ENCODE measurements at places on chromosomes 2 and 18. TPM values are rescaled to one million over a fixed set of nuclear protein-coding genes. Genes with fewer than 3 reads are reported as not detected.

LRRC30 gene
- not detected for total RNA-seq

C18orf54 gene
- total RNA-seq = 3.6 TPM

CAMKMT gene
- 5.7 TPM for total RNA-seq

CCBE1 gene
- 8.3 TPM for total RNA-seq

FASTKD2 gene
- total RNA-seq = 33.4 TPM

CD8A gene
- total RNA-seq = 0.29 TPM

RGPD3 gene
- total RNA-seq = 0.19 TPM

C18orf63 gene
- total RNA-seq = not detected

SKOR2 gene
- total RNA-seq = not detected

C2orf81 gene
- total RNA-seq = 2.8 TPM

PSMA8 gene
- total RNA-seq = not detected

SERPINB10 gene
- not detected for total RNA-seq

LBX2 gene
- total RNA-seq = 4.0 TPM

AKAIN1 gene
- total RNA-seq = not detected

ZEB2 gene
- 4.6 TPM for total RNA-seq

SANBR gene
- total RNA-seq = 12.1 TPM

CCL20 gene
- total RNA-seq = 4.4 TPM

CD207 gene
- total RNA-seq = not detected

EGR4 gene
- total RNA-seq = 0.28 TPM

GALNT3 gene
- total RNA-seq = not detected

ASTL gene
- total RNA-seq = not detected

ACOXL gene
- total RNA-seq = not detected

DSC3 gene
- total RNA-seq = 1.8 TPM

GAREM2 gene
- total RNA-seq = 9.7 TPM

RAD51AP2 gene
- not detected for total RNA-seq

CDK15 gene
- total RNA-seq = not detected

DNAH7 gene
- total RNA-seq = 0.76 TPM

MSH2 gene
- 43.8 TPM for total RNA-seq

IL36RN gene
- total RNA-seq = 0.06 TPM

NAT8 gene
- not detected for total RNA-seq

FAM117B gene
- 2.3 TPM for total RNA-seq

CAPN14 gene
- total RNA-seq = not detected

ANKRD23 gene
- total RNA-seq = 1.0 TPM

RPRD1A gene
- 22.3 TPM for total RNA-seq

INPP4A gene
- 8.8 TPM for total RNA-seq

SULT1C3 gene
- not detected for total RNA-seq

RPRM gene
- not detected for total RNA-seq

PECR gene
- total RNA-seq = 15.9 TPM

NTSR2 gene
- total RNA-seq = not detected
